Left cardiac atrium (tissue), 4 donors: ENCODE measurements at places on chromosomes 1 and 21. TPM values are rescaled to one million over a fixed set of nuclear protein-coding genes. Genes with fewer than 3 reads are reported as not detected.

- DNase-seq = no peak
These were observed 865.1 kb upstream of the TMPRSS15 start for GRCh38 chr21:19268686-19269085.

DNA sequence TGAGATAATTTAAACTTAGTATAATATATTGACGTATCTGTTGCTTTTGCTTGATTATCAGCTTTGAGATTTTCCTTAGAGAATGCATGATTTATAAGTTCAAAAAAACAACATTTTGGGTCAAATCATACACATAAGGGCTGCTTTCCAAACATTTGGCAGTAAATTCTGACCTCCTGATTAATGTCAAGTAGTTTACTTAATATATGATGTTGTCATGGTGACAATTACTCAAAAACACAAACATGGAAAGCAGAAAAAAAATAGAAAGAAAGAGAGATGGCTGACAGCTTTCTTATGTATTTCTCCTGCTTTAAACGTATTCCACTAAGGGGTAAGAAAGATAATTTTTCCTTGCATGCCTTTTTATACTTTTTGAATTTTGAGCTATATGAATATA lies 258.2 kb upstream of the C1orf105 start:
- DNase-seq = no peak

GRCh38 chr1:36436821-36437220 lies 13.4 kb downstream of the OSCP1 start:
- DNase-seq = no peak

DNA sequence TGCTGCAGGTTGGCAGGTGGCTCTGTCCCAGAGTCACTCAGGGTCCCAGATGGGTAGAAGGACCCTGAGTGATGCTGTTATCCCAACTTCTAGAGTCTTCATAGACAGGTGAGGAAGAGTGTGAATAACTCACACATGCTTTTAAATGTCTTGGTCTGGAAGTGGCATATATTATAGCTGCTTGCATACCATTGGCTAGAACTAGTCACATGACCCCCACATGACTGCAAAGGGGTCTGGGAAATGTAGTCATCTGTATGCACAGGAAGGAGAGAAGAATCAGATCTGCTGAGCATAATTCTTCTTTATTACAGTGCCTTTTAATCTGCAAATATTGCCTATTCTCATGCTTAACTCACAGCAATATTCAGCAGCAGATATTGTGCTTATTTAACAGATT lies 28.2 kb upstream of the KLHDC7A start:
- DNase-seq = no peak

GRCh38 chr1:51605961-51606723 lies 10.8 kb upstream of the OSBPL9 start:
- DNase-seq = no peak

GRCh38 chr1:36350659-36351226 lies 27.3 kb upstream of the EVA1B start:
- DNase-seq = no peak

- no peak for DNase-seq
These were observed 22.3 kb upstream of the CD53 start for GRCh38 chr1:110850627-110851026.

- DNase-seq = no peak
These were observed 236.9 kb downstream of the TTLL7 start for GRCh38 chr1:83762039-83762365.

DNA sequence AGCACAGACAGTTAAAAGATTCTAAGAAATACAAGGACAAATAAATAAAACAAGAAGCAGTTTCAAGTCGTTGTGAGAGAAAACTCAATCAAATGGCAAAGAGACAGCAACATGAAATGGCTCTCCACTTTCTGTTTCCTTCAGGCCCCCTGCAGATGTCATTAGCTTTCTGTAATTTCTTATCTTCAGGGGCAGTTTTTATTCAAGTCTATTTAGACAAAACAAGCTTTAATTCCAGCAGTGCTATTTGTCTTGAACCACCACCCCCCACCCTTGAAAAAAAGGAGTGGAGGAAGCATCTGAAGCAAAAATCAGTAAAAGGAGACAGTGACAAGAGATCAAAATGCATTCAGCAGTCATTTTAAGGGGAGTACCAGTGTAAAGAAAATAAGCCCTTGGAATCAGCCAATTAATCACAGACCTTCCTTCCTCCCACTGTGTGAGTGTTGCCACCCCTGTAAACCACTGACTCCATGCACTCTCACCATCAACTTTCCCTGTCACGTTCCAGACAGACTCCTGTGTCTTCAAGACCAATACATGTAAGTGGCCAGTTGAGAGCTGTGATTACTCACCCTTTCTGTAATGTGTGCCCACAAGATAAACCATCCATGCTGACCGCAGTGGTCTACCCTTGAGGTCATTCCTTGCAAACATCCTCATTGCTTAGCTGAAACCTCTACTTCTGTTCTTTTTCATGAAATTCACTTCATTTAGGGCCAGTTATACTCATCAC lies 136.1 kb upstream of the HOOK1 start:
- DNase-seq = no peak

DNA sequence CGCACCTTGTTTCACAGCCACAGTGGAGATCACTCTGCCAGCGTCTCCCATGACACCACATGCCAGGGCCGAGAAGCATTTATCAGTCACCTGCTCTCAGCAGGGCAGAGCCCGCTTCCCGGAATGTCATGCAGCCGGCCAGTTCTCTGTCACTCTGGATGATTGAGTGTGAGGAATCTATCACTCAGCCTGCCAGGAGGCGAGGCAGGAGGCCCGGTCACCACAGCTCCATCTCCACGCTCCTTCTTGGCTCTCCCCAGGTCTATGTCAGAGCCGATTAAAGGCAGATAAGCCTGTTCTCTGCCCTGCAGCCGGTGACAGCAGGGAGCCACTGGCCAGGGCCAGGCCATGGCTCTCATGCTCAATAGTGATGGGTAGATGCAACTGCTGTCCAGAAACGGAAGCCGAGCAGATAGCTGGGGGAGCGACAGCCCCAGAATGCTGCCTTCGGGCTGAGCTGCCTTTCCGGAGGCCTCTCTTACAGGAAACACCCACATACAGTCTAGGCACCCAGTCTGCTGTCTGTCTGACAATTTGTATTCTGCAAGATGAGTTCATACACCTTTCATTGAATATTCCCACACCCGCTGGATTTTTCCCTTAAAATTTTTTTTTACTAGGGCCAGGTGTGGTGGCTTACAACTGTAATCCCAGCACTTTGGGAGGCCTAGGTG lies 64.1 kb downstream of the ACTL8 start:
- DNase-seq = peak; percentile 49

- no peak for DNase-seq
These were observed 62.0 kb upstream of the ABCG1 start for GRCh38 chr21:42156690-42157605.

DNA sequence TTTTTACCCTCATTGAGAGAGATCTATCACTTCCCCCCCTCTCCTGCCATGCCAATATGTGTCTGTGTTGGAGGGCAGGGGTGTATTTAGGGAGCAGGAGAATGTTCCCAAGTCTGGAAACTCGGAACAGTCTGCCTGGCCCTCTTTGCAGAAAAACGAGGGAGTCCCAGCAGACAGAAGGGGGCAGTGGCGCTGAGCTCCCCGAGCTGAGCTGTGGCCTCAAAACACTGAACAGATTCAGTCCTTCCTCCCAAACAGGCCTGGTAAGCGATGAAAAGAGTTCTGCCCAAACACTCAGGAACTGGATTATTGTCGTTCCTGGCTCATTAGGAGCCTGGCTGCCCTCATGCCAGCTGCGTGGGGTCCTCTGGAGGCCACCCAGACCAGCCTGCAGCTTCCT lies 981 bp downstream of the CLDN14 start:
- DNase-seq = no peak

DNA sequence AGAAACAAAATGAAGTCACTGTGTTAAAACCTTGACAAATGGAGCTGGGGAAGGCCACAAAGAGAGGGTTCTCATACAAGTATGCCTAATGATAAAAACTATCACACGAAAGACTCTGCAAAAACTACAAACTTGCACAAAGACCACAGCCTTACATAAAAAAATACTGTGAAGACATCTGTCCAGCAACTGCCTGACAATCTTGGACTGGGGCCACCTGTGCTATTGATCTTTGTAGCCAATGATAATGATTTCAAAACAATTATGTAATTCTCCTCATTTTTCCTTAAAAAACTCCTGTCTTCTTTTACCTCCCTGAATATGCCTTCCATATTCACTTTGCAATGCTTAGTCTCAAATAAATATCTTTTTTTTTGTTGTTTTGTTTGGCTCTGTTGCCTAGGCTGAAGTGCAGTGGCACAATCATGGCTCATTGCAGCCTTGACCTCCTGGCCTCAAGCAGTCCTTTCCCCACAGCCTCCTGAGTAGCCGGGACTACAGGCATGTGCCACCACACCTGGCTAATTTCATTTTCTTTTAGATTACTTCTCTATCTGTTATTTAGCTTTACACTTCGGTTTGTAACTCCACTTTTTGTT lies 79.4 kb upstream of the RHOU start:
- DNase-seq = no peak

- peak; percentile 55 for DNase-seq
These were observed 1.6 kb upstream of the KLHDC9 start for GRCh38 chr1:161096530-161096929.

DNA sequence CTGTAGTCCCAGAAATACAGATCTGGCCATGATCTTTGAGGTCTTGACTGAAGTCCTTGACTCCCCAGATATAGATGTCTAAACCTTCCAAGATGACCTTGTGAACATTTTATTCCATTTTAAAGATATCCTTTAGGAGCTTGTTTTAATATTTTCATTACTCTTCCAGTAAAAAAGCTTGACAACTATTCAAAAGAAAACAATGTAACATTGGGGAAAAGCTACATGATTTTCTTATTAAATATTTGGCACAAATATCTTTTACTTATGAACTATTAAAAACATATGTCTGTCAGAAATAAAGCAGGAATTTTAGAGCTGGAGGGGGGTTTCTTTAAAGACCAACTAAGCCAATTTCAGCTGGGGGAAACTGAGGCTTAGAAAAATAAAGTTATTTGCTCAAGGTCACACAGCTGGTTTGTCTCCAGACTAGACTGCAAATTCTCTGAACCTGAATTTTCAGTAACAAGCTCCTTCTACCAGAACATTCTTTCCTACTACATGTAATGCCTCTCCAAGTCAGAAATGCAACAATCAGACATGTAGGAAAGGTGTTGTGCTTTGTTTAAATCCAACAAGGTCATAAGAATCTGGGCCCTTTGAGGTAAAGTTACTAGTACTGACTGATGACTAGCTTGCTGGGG lies 67.0 kb upstream of the PTCH2 start:
- no peak for DNase-seq

- DNase-seq = no peak
These were observed 115.4 kb downstream of the TRABD2B start for GRCh38 chr1:47881505-47882442.

GRCh38 chr1:84899969-84900368 lies 7.0 kb upstream of the LPAR3 start:
- no peak for DNase-seq

DNA sequence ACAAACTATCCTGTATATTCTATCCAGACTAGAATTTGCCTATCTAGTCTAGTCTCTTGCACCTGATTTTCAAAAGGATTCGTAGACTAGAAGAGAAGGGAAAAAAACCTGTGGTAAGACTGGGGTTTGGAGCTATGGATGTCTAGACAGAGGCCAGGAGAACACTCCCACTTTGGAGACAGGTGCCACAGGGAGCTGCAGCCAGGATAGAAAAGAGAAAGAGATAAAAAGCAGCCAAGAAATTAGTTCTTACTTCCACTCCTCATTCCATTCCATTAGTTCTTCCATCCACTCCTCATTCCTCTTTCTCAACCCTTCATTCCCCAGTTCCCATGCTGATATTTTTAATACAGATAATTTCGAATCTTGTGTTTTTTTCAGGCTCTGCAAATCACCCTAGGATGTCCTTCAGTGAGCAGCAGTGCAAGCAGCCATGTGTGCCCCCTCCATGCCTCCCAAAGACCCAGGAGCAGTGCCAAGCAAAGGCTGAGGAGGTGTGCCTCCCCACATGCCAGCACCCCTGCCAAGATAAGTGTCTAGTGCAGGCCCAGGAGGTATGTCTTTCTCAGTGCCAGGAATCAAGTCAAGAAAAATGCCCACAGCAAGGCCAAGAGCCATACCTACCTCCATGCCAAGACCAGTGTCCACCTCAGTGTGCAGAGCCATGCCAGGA lies 496 bp downstream of the PRR9 start:
- DNase-seq = no peak

- DNase-seq = no peak
These were observed 287.3 kb downstream of the PTPRU start for GRCh38 chr1:29523576-29523975.

DNA sequence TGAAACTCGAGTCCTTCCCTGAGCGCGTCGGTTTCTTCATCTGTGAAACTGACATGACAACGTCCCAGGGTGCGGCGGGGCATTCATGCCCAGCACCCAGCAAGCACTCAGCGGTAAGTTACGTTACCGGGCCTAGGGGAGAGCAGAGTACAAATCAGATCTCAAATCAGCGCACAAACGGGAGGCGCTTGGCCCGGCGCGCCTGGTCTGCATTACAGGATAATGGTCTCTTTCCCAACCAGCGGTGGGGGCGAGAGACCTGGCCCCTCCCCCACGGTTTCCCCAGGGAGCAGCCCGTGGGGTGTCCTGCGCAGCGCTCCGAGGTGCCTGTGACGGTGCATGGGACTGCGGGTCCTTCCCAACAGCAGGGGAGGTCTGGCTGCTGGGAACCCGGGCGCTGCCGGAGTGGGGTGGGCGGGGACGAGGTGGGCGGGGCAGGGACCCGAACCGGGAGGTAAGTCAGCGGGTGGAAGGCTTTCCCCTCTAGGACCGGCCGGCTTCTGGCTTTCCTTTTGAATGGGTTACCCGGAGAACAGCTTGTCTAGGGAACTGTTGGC lies 1.0 kb downstream of the TMEM51 start:
- DNase-seq = peak; percentile 44

- no peak for DNase-seq
These were observed 16.6 kb upstream of the BMP8A start for GRCh38 chr1:39474810-39475209.

DNA sequence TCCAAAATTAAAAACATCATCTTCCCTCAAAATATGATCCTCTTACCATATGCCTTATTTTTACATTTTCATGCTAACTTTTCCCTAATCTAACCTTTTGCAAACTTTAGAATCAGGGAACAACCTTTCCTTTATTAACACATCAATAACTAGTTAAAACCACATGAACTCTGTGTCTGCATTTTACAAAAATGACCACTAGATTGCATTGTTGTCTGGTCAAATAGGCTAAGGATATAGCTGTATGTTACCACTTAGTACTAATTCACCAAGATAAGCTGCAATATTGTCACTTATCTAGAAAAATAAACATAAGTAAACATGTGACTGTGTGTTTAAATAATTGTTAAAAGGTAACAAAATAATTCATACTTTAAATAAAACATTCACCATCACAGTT lies 82.3 kb downstream of the DENND1B start:
- DNase-seq = no peak

GRCh38 chr1:82018319-82018718 lies 217.6 kb downstream of the ADGRL2 start:
- no peak for DNase-seq

- DNase-seq = no peak
These were observed 26.2 kb upstream of the C1orf105 start for GRCh38 chr1:172394141-172394751.

Gene CACNA1S
- total RNA-seq = not detected

Gene OR2AK2
- total RNA-seq = not detected

Gene C1orf116
- 0.10 TPM for total RNA-seq

Gene AGT
- 102 TPM for total RNA-seq

Gene FASLG
- total RNA-seq = not detected

Gene HLCS
- 8.9 TPM for total RNA-seq

Gene RASSF5
- total RNA-seq = 10.0 TPM

Gene DSCAM
- total RNA-seq = not detected

Gene SPATA45
- not detected for total RNA-seq
